CD4-positive, alpha-beta T cell treated with Interleukin-17A for 1 hour (primary cell): ENCODE measurements at places on chromosomes 3 and 15.

GRCh38 chr3:132681421-132681820 is 21.3 kb downstream of the UBA5 start:
- DNase-seq, result no peak

DNA sequence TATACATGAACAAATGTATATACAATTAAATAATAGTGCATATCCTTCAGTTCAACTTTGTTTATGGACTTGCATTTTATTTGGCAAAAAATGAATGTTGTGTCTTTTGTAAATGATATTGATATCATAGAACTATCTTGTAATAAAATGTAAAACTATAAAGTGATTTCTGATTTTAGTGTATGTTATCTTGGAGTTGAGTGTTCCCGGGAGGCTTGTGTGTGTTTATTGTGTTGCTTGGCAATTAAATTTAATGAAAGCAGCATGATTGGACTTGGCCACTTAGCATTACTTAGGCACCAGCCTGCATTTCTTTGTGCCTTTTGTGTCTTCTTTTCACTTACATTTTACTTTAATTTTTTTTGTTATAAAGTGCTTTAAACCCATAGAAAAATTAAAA is 10.6 kb downstream of the ARHGEF26 start:
- DNase-seq, result no peak

DNA sequence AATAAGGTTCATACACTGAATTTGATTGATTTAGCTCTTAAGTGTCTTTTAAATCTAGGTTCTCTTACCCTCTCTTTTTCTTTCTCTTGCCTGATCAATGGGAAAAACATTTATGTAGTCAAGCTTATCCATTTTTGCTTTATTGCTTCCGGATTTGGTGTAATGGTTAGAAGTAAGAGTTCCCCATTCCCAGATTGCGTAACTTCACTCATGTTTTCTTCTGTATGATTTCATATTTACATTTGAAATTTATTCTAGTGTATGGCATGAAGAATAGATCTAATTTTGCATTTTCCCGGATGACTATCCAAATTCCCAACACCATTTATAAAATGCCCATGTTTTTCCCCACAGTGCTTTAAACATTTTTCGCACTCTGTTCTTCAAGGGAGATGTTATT is 27.9 kb upstream of the SV2B start:
- no peak for DNase-seq

- no peak for DNase-seq
These were observed 327.5 kb downstream of the UACA start for GRCh38 chr15:70435872-70436271.

DNA sequence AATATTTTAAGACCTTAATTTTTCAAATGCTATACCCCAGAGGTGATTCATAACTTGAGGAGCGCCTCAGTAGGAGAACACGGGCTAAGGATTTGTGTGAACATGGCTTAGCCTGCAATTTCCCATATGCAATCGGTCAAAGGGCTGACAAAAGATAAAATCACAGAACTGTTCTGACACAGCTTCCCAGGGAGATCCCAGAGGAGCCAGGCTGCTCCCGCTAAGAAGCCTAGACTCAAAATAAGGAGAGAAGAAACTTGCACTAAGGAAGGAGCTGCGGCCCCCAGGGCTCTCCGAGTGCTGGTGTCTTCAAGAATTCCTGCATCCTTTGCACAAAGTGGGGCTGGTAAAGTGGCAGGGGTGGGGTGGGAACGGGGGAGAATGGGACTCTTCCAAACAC is 106.3 kb upstream of the DLG1 start:
- no peak for DNase-seq

GRCh38 chr3:37997791-37998370 is 7.3 kb downstream of the VILL start:
- no peak for DNase-seq

- DNase-seq, result peak; percentile 10
These were observed 70.5 kb upstream of the KLHL25 start for GRCh38 chr15:85865070-85865684.

DNA sequence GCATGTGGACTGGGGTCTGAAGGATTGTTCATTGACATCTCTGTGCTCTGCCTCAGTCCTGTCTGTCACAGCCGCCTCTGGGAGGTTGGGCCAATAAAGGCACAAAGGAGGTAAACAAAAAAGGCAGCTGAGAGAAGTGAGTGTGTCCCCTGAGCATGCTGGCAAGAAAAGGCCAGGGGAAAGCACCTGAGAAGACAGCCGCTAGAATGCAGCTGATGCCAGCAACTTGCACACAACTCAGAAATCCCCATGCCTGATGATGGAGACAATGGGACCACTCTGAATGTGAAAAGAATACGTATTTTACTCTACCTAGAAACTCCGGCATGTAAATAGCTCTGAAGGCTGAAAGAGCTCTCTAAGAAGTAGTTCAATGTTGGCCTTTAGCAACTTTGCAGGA is 118.7 kb downstream of the KCNH8 start:
- no peak for DNase-seq

- DNase-seq, result no peak
These were observed 190.8 kb downstream of the VGLL3 start for GRCh38 chr3:86800116-86800515.

DNA sequence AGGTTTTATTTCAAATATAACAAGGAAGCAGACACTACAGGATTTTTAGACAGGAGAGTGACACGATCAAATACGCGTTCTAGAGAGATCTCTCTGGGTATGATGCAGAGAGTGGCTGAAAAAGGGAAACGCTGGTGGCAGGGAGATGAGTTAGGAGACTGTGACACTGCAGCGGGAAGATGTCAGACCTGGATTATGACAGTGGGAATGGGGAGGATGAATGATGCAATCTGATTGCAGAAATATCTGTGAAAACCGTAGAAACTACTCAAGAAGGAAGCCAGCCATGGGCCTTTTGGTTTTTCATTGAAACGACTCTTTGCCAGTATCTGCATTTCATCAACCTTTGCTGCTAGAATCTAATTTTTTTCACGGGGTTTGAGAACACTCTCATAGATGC is 157.9 kb downstream of the FAM43A start:
- no peak for DNase-seq

DNA sequence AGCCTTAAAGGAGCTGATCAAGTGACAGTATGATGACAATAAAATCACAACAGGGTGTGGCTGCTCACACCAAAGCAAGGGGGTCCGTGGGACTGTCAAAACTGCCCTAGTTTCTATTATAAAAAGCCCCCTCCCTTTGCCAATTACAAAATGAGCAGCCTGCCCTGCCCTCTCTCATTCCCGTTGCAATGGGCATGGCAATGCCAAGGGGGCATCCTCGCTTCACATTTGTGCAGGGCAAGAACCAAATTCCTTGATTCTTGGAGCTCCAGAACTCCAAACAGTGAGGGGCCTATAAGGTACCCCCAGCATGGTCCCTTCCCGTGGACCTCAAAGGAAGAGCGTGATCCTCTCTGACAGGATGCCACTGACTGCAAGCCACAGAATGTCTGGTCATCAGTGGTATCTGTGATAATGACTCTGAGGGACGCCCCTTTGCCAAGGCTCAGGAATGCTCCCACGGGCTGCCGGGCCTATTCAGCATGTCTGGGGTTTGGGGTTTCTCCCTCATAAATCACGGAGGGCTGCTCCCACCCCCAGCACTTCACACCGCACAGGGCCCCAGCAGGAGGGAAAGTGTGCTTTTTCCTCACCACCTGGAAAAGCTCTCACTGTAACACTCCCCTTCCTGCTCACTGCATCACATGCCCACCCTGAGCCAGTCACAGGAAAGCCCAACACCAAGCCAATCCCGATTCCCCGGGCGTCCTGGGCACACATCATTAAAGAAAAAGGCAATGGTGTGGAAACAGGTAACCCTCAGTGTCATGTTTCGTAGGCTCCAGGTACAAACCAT is 105.1 kb upstream of the TRPM1 start:
- DNase-seq, result no peak
